ENCODE measurements at places on chromosomes 6 and 20.

DNA sequence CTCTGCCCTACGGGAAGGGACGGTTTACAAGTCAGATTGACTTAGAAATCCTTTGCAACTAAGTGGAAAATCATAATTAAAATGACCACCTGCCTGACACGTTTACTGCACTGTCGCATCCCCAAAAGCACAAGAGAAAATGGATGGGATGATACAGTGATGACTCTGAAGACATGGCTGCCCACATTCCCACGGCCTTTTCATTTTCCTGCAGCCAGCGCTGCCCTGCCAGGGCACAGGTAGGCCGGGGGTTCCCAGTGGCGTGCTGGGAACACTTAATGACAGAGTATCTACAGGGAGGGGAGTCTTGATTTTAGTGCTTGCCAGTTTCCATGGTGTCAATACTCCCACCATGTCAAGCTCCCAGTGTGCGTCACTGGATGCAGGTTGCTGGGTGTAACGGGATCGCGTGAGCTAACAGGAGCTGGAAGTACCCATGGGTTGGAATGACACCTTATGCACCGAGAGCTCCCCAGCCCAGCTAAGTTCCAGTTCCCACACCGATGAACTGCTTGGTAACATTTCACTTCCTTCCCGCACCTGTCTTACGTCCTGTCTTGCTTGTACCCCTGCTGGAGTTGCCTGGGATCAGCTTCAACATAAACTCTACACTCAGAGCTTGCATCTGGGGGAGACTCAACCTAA is 129.0 kb downstream of the ANKRD60 start:
- DNase-seq = no peak

GRCh38 chr20:43931976-43932375 is 17.3 kb downstream of the TOX2 start:
- DNase-seq = no peak

- no peak for DNase-seq
Observed at GRCh38 chr6:20575704-20576451, 41.6 kb downstream of the CDKAL1 start.

DNA sequence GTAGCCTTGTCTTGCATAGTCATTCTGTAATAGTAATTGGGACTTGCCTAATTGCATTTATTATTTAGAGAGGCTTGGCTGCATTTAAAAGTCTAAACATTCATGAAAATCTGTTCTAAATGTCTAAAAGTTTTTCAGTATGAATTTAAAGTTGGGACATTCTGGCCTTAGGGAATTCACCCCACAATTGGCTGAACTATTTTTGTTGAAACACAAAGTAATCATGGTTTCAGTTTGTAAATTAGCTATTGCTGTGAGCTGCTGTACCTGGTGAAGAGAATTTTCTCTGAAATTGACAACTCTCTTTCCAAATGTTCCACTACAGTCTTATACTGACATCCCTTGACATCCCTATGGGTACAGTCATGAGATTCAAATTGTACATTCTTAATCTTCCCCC is 253.0 kb downstream of the FARS2 start:
- DNase-seq = no peak

Data from CD4-positive, alpha-beta T cell treated with Interleukin-4 for 4 hours (primary cell).